ENCODE measurements at places on chromosomes 13 and 19.

DNA sequence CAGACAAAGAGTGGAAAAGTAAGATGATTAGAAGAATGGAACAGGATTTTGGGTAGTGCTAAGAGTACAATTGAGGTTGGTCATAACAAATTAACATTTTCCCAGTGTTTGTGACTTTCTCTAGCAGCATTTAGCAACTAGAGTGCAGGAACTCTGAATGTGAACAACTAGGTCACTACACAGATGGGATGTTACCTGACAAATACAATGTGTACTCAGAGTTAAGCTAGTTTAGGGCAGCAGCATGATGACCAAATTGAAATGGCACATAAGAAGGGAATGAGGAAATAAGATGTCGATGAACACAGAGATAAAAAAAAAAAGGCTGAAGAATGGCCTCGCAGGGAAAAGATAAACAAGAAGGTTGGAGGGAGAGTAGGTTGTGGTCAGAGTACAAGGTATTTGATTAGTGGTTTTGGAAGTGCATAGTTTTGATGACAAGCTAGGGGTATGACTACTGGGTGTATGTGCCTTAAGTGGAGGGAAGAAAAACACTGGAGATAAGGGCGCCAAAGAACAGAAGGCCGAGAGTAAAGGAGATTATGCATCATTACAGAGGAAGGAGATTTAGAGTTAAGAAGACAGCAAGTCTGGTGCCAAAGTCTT, 381.1 kb downstream of the FGF14 start:
- no peak for DNase-seq

DNA sequence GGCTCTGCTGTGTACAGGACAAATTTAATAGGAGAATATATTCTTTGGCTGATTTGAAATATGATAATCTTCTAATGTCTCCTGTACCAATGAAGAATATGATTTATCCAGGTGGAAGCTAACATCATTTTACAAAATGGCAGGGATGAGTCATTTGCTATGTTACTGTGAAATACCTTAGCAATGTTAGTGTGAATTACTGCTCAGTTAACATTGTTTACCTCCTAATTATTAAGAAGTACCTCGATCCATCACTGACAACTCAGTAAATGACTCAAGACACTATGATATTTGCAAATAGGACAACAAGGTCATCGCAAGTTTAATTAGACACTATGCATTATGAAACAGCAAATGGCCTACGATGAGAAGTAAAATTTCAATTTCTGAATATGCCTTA, 309.1 kb upstream of the EDNRB start:
- no peak for DNase-seq

DNA sequence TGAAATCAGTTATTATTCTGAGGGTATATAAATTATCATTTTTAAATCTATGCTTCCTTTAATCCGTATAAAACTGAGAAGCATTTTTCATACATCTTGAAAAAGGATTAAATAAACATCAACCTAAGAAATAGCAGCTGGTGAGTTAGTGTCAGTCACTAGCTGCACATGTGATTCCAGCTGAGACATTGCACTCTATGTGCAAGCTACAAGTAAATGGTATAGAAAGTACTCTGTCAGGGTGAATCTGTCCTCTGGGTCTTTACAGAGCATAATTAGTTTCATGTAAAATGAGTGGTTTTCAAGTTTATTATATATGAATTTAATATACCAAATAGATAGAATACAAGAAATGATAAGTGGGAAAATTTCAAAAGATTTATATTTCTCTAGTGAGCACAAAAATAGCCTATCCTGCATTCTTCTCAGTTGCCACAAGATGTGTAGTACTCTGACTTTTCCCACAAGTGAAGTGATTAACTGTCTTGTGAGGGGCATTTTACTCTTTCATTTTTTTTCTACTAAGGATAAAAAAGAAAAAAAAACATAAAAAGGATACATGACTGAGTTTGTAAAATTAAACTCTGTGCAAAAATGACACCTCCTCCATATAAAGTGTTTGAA, 1372.1 kb downstream of the PCDH9 start:
- DNase-seq, result no peak

GRCh38 chr13:80957019-80957655, 616.2 kb upstream of the SPRY2 start:
- DNase-seq, result no peak

GRCh38 chr13:105184201-105184600, 1351.3 kb downstream of the EFNB2 start:
- no peak for DNase-seq
